ENCODE measurements at places on chromosomes 2 and 18. TPM values are rescaled to one million over a fixed set of nuclear protein-coding genes. Genes with fewer than 3 reads are reported as not detected.

GRCh38 chr2:147923846-147924245, 79.0 kb downstream of the ACVR2A start:
- no peak for DNase-seq

DNA sequence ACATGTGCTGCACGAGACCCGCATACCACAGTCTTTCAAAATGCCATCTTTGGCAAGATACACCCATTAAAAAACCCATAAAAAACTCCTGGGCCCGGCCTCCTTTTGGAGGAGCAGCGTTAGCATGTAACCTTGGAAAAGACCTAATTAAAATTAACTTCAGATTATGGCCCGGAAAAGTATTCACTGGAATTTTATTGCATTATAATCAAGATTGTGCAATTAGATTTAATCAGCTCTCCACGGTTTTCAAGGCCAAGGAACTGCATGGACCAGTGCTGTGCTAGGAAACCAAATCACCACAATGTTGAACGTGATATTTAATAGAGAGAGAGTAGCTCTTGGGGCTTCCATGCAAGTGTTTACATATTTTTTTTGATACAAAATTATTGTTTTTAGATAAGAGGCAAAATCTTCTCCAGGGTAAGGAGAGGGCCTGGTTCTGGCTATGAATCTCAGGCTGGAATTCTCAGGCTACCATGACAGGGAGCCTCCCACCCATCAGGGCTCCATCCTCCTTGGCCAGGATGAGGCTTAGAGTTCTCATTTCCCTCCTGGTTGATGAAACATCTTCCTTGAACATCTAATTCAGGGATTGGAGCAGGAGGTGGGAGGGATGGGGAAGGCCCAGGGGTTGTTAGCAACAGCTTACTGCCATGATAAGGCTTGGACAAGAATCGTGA, 82.0 kb upstream of the TTC39C start:
- DNase-seq, result no peak

DNA sequence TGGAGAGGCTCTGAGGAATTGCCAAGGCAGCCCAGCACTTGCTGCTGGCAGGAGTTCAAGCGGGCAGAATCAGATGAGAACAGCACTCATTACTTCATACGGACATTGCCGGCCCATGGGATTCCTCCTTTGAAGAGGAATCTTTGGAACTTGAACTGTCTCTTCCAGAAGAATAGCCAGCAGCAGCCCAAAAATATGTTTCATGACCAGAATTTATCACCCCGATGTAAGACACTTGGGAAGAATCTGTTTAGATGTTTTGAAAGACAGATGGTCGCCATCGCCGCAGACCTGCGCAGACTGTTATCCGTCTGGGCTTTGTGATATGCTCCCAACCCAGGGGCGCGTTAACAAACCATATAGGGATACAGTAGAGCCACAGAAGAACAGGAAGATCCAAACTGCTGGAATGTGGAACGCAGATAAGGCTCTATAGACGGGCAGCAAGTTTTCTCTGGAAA, 3.7 kb upstream of the ADI1 start:
- DNase-seq, result no peak

DNA sequence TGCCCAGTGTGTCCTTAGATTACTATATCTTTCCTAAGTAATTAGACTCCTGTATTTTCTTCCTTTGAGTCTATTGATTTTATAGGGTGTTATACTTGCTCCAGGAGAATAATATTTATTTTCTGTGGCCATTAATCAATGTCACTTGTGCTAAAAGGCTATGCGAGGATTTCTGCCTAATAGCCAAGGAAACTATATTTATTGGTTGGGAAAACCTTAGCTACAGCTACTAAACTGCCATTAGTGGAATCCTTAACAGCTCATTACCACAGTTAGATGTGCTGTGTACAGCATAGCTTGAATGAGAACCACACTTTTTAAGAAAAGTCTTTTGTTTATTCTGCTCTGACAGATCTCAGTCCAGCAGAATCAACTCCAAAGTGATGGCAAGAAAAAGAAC, 537.3 kb downstream of the ERBB4 start:
- no peak for DNase-seq

DNA sequence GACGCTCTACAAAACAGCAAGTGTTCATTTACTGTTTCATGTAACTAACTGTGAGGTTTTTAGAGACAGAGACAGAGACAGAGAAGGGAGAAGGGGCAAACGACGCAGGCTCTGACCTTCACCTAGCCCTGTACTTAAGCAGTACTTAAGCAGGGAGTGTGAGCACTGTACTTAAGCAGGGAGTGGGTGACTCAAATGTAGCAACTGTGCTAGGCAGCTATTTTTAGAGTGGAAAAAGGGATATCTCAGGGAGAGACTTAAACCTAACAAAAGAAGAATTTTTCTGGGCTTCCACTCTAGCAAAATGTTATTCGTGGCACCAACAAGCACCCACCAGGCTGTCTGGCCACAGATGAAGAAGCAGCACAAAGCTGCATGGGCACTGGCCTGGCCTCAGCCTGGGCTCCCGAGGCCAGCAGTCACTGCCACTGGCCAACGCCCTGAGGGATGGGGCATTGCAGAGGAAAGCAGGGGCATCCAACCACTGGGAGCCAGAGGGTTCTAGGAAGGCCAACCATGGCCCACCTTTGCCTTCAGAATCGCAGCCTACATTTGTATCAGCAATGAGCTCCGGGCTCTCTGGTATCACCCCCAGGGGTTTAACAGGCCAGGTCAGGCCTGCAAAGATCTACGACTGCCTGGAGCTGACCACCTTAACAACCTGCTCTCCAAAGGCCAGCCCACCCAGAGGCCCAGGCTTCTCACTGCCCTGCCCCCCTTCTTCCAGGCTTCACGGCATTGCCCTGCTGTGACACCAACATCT, 154.3 kb downstream of the TTC32 start:
- no peak for DNase-seq

- DNase-seq, result no peak
Measured at GRCh38 chr2:199258291-199258690, 199.4 kb downstream of the SATB2 start.

- no peak for DNase-seq
Measured at GRCh38 chr18:51194604-51195003, 2.9 kb downstream of the MEX3C start.

DNA sequence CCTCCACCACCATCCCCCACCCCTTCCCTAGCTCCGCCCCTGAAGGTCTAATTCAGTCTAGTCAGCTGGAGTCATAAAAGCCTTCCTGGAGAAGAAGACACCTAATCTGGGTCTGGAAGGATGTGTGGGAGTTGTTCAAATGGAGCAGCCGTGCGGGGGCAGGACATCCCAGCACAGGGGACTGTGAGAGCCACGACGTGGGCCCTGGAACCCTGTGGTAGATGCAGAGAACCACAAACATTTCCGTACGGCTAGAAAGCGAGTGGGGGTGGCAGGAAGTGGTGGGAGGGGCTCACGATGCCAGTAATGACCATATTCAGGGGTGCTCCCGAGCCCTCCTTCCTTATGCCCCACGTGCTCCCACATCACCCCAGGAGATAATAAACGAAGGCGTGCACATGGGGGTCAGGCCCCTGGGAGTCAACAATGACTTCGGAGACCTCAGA, 20.9 kb upstream of the COL6A3 start:
- no peak for DNase-seq

DNA sequence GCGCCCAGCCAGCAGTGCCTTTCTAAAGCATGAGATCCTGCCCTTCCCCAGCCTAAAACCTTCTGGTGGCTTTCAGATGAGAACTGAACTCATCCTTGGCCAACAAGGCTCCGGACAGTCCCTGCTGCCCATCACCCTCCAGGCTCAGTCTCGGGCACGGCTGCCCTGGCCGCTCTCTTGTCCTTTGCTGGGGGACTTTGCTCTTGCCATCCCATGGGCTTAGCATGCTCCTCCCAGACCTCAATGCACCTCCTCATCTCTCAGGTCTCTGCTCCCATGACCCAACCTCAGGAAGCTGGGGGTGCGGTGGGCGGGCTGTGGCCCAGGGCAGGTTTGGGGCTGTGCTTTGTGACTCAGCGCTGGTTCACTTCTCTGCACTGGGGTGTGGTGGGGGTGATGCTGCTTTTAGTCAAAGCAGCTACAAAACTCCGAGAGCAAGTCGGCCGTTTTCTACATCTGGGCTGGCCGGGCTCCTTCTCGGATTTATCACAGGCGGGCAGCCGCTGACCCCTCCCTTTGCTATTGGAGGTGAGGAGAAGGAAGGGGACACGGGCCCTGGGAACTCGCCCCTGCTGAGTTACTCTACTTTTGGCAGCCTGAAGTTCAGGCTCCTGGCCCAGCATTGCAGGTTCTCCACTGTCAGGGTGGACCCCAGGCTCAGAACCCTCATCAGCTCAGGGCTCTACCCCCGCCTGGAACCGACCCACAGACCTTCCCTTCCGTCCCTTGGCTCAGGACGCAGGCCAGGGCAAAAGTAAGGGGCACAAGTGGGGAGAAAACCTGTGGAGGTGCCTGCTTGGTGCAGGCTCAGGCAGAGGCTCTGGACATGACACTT, 90.6 kb upstream of the TAF1B start:
- no peak for DNase-seq

DNA sequence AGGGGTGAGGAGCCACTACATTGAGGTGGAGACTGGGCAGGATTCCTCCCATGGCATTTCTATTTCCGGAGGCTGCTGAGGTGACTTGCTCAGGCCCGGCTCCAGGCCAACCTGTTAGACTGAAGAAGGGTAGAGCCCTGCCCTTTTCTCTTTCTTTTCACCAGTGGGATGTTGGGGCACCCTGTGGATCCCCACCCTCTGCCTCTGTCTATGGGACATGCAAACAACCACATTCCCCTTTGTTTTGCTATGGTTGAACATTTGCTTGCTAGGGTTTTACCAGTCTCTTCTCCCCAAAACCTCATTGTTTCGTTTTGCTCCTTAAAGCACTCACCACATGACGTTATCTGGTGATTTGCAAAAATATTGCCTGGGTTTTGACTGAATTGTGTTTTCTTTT, 183.3 kb downstream of the ARL4C start:
- no peak for DNase-seq

DNA sequence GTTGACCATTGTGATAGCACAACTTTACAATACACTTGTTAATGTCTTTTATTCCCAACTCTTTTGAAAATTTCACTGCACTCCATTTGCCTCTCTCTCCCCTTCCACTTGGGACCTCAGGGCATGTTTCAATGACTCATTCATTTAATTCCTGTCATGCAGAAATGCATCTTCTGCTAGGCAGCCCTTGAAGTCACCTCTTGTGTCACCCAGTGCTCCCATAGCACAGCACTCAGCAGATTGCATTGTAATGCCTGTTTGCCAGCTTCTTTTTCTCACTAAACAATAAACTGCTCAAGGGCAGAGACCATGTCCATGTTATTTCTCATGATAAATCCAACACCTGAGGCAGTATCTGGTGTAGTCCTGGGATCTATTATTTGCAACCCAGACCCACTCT, 85.9 kb upstream of the ACSL3 start:
- DNase-seq, result no peak

GRCh38 chr2:173171924-173172643, 96.4 kb downstream of the MAP3K20 start:
- no peak for DNase-seq

DNA sequence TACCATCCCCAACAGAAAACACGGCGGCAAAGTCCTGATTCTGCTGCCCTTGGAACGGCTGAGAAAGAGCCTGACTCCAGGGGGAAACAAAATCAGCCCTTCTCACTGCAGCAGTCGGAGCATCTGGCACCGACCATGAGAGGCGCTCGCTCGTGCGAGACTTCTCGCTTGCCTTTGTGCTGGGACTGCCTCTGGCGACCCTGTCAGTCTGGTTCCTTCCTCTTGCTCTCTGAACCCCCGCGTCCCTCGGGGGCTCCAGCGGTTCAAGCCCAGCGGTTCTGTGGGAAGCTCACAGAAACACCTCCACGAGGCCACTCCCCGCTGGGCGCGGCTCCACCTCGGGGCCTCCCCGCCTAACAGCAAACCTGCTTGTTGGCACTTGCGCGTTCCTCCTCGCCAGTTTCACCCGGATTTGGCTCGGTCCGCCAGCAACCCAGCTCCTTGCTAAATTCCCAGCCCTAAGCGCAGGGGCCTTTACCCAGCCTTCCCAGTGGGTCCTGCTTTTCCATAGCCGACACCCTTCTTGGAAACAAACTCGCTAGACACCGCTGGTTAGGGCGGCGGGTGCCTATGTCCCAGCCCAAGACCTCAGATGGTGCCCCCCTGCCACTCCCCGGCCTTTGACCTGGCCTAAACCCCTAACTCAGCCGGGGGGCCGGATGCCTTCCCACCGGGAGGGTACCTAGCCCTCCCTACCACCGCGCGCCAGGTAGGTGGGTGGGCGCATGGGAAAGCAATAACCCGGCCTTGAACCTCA, 2.2 kb downstream of the RND3 start:
- peak; percentile 77 for DNase-seq

GRCh38 chr2:152427902-152428301, 92.9 kb downstream of the FMNL2 start:
- no peak for DNase-seq

GRCh38 chr2:10269711-10270610, 32.7 kb upstream of the HPCAL1 start:
- DNase-seq, result no peak

DNA sequence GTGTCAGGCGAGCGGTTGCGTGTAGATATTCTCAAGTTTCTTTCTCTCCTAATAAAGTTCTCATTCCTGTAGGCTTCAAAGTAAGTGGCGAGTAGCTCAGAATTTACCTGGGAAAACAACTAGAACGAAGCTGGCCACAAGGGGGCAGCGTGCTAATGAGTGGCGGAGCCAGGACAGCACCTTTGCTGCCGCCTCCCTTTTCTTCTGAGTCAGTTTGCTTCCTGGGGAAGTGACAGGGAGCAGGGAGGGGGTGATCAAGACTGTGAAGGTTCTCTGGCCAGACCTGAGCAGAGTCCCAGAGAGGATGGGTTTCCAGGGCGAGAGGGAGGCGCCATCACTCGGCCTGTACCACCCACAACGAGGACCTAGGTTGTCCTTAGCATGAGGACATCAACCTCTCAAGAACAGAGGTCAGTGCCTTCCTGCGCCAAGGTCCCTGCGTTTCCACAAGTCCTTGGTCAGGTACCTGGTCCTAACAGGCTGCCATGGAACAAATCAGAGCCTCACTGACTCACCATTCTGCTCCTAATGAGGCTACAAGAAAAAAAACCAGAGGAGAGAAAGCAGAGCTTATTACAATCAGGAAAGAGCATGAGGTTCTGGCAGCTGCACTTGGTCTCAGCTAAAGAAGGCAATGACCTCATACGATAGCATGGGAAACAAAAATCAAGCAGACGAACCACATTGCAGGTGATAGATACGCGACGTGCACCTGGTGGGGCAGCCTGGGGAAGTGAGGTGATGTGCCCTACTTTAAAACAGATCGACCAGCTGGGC, 98.7 kb downstream of the PLB1 start:
- peak; percentile 87 for DNase-seq

The PJVK gene
- 1.2 TPM for total RNA-seq

The DYSF gene
- total RNA-seq, result 114 TPM

The CCL20 gene
- total RNA-seq, result not detected

The KCNG2 gene
- 0.20 TPM for total RNA-seq

The GREB1L gene
- total RNA-seq, result 9.1 TPM

The ACTG2 gene
- 3.4 TPM for total RNA-seq

The EHD3 gene
- total RNA-seq, result 1.8 TPM

Measured in psoas muscle (tissue), 8 donors.